AG08395 (cell line): ENCODE measurements at places on chromosomes 7 and 10.

GRCh38 chr10:85149766-85150165 is 821.4 kb downstream of the CCSER2 start:
- DNase-seq: no peak

- DNase-seq: no peak
Measured at GRCh38 chr7:92644406-92645113, 54.4 kb upstream of the FAM133B start.

GRCh38 chr10:24469993-24470392 is 253.7 kb downstream of the ARHGAP21 start:
- no peak for DNase-seq

- no peak for DNase-seq
Measured at GRCh38 chr7:133781486-133782090, 345.6 kb upstream of the LRGUK start.

GRCh38 chr7:100407285-100408180 is 21.0 kb downstream of the ZCWPW1 start:
- peak; percentile 80 for DNase-seq

DNA sequence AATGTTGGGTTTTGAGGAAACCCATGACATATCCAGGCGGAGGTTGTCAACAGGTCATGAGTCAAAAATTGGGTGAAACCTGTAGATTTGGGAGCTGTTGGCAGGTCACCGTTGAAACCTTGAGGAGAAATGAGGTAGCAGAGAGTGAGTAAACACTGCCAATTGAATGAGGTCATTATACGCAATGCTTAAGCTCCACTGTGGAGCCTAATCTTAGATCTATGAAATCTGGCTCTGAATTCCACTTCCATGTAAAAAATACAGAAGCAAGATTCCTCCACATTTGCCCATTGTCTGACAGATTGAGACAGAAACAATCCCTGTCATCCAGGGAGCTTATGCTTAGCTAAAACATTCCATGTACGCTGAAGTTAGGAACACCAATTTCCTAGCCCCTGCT is 76.0 kb upstream of the IL6 start:
- no peak for DNase-seq

- DNase-seq: no peak
Measured at GRCh38 chr10:92814790-92815189, 33.5 kb upstream of the EXOC6 start.

DNA sequence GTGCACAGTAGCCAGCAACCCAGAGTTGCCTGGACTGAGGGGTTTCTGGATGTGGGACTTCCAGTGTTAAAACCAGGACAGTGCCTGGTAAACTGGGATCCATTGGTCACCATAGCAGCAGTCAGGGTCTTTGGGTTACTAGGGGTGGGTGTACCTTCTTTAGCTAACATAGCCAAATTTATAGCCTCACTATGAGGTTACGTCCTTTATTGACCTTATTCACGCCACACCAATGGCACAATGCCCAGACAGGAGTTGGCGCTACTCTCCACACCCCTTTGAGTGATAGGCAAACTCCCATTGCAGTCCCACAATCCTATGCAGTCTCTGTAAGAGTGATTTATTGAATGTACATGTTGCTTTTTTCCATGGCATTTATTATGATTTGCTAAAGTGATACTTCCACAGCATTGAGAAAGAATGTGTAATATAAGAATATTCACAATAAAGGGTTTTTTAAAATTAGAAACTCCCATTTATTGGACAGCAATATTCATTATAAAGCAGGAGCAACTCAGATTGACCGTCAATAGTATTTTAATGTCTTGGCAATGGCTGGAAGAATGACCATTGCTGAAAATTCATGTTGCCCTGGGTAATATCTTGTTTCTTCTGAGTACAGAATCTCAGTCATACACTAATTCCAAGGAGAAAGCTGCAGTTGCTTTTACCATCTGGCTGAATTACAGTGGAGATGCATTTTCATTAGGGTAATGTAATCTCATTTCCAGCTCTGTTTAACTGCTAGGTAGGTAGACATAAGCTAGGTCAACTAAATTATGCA is 26.1 kb downstream of the IFIT5 start:
- no peak for DNase-seq

DNA sequence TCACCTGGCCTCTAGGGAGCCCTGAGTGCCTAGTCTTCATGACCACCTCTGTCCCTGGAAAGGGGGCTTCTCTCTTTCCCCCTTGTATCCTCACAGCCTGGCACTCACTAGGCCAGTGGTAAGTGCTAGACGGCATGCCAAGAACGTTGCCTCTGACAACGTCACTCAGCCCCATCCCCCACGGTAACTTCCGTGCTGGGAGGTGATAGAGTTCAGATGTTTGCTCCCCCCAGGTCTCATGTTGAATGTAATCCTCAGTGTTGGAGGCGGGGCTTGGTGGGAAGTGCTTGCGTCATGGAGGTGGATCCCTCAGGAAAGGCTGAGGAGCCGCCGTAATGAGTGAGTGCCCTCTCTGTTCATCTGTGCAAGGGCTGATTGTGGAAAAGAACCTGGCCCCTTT is 343.3 kb upstream of the MKI67 start:
- DNase-seq: no peak

GRCh38 chr10:67868132-67868531 is 16.3 kb upstream of the SIRT1 start:
- no peak for DNase-seq

DNA sequence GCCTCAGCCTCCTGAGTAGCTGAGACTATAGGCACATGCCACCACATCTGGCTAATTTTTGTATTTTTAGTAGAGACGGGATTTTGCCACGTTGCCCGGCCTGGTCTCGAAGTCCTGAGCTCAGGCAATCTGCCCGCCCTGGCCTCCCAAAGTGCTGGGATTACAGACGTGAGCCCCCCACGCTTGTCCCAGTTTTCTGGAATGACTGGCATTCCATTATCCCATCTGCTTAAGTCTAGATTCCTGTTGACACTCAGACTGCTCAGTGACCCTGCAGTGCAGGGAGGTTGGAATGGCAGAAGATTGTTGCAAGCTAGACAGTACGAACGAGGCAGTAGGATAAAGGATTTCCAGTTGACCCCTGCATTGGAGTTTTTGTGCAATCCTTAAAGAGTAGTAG is 135.1 kb upstream of the NPS start:
- no peak for DNase-seq

GRCh38 chr10:70683601-70683934 is 11.3 kb downstream of the ADAMTS14 start:
- no peak for DNase-seq

GRCh38 chr10:23442936-23443335 is 4.1 kb downstream of the OTUD1 start:
- DNase-seq: peak; percentile 26

DNA sequence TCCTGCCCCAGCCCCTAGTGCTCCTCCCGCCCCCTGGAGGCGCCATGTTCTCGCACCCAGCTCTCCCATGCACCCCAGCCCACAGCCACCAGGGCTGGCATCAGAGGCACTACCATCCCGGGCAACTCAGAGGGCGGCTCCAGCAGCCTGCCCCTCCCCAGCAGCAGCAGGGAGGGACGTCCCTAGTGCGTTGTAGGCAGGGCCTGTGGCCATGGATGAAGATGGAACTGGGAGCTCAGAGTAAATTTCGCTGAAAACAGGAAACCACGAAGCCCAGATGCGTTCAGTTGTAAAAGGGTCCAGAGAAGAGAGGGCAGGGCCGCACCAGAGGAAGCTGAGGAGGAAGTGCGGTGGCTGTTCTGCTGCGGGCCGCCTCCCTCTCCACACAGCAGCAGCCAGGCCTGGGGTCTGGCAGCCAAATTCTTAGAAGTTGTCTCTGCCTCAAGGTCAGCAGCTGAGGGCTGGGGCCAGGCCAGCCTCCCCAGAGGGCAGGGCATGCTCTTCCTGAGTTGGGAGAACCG is 24.6 kb downstream of the VSIR start:
- DNase-seq: no peak

DNA sequence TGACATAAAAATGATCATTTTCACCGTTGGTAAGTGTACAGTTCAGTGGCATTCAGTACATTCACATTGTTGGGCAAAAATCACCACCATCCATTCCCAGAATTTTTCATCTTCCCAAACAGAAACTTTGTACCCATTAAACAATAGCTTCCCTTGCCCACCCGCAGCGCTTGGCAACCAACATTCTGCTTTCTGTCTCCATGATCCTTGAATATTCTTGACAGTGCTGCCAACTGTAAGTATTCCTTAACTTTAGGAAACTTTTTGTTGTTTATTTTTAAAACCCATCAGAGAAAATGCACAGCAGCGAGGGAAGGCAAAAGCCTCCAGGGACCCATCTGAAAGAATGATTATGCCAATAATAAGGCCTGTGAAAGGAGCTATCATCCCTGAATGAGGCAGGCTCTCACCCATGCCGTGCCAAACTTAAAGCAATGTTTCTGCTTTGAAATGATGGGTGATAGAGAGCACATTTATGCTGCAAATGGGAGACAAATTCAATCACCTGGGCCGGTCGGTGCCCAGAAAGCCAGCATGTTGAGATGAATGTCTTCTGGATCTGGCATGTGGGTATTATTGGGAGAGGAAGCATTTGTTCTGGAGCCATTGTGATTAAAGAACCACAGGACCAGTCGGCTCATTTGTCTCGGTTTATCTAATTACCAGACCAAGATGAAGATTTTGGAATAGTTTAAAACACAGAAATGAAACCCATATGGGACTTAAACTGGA is 202.1 kb upstream of the NPVF start:
- no peak for DNase-seq

GRCh38 chr7:690478-691360 is 35.8 kb upstream of the DNAAF5 start:
- no peak for DNase-seq

- no peak for DNase-seq
Measured at GRCh38 chr7:134419875-134420274, 39.0 kb downstream of the AKR1B1 start.

DNA sequence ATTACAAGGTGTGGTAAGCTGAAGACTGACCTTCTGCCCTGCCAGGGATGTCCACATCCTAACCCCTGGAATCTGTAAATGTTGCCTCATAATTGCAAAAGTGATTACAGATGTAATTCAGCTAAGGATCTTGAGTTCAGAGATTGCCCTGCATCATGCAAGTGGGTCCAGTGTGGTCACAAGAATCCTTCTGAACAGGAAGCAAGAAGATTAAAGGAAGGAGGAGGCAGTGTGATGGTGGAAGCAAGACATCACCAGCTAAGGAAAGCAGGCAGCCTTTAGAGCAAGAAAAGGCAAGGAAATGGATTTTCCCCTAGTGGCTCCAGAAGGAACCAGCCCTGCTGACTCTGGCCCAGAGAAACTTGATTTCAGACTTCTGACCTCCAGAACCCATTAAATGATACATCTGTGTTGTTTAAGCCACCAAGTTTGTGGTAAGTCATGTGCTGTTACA is 78.1 kb downstream of the USP6NL start:
- DNase-seq: peak; percentile 14

DNA sequence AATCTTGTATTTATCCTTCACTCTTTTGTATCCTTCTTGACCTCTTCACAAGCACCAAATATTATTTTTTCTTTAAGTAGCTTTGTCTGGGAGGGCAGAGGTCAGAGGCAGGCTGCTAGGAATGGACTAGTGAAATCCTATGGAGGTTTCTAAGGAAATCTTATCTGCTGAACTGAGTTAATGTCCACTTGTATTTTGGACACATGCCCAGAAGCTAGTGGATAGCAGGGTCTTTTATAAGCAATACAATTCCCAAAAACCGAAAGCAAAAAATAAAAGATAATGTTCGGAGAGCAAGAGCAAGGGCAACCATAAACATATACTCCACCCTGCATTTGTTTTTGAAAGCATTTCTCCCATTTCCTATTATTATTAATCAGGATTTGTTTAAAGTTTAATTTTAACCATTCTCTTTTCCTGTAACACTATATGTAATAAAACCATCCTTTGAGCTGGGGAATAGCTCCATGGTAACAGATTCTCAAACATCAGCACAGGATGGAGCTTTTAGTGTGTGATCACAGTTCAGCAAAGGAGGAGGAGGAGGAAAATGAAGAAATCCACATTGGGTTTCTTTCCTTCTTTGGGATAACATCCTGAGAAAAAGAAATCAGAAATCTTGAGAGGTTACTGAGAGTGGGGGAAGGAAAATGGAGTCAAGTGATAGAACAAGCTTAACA is 328.2 kb upstream of the LRRN3 start:
- no peak for DNase-seq

- DNase-seq: no peak
Measured at GRCh38 chr7:151847681-151848081, 29.2 kb downstream of the PRKAG2 start.

DNA sequence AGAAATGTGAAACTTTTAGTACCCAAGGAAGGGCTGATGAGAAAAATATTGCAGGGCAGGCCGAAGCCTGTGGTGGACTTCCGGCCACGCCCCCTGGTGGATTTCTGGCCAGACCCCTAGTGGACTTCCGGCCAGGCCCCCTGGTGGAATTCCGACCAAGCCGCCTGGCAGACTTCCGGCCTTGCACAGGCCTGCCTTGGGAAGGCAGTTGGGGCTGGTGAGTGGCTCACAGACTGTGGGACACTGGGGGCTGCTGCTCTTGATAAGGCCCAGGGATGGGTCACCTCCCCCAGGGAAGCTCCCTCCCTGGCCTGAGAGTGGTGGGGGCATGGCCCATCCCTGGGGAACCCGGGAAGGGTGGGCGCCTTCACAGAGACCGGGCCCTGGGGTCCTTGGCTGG is 116.4 kb upstream of the MKI67 start:
- DNase-seq: no peak

DNA sequence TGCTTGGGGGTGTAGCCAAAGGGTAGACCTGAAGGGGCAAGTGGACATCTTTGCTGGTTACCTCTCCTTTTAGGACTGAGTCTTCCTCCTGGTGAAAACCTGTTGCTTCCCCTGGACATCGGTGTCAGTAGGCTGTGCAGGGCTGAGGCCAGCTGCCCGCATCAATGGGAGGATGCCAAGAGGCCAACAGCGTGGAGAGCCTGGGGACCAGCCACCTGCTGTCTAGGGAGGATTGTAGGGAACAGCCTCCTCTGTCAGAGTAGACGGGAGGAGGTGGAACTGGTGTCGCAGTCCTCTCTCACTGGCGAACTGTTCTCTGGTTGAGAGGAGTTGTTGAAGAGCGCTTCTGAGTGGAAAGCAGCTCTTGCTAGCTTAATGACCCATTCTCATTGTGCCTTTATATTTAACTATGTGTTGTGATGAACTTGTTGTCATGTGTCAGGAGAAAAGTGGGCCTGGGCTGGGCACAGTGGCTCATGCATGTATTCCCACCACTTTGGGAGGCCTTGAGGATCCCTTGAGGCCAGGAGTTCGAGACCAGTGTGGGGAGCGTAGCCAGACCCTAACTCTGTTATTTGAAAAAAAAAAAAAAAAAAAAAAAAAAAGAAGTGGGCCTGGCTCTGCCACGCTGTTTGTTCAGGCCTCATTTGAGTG is 1.8 kb downstream of the SUFU start:
- no peak for DNase-seq

DNA sequence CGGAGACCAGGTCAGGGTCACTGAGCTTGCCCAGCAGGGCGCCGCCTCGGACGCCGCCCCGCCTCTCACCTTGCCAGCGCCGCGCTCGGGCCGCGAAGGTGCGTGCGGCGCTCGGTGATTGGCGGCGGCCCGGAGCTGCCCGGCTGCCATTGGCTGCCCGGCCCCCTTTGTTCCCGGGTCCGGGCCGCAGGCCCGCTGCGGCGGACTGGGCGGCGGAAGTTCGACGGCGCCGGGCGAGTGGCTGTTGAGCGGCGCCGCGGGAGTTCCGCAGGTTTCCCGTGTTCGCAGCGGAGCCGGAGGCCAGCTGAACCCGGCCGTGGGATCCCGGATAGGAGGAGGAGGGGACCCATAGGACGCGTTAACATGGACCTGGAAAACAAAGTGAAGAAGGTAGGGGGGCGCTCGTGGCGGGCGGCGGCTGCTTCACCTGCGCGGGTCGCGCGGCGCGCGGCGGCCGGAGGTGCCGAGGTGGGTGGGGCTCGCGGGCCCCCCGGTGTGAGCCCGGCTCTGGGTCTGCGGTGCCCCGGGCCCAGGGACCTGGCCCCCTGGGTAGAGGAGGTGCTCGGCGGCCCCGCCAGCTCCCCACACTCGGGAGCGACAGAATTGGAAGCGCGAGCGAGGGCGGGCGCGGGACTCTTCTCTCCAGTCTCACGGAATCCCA is at the start of gene TES:
Gene TES (plus strand): TSS at position 195 of the 661 bp plus-strand sequence. CDS start 169 bp downstream, at position 364.
- DNase-seq: peak; percentile 44
